ENCODE measurements at places on chromosomes 16 and 17.

GRCh38 chr17:21687136-21687953, 5.0 kb upstream of the KCNJ18 start:
- DNase-seq: no peak

- DNase-seq: no peak
These were observed 209.5 kb upstream of the MPHOSPH6 start for GRCh38 chr16:82379551-82379950.

- DNase-seq: no peak
These were observed 41.5 kb upstream of the MYOCD start for GRCh38 chr17:12624211-12624610.

- DNase-seq: no peak
These were observed 51.3 kb upstream of the ADORA2B start for GRCh38 chr17:15893658-15894024.

DNA sequence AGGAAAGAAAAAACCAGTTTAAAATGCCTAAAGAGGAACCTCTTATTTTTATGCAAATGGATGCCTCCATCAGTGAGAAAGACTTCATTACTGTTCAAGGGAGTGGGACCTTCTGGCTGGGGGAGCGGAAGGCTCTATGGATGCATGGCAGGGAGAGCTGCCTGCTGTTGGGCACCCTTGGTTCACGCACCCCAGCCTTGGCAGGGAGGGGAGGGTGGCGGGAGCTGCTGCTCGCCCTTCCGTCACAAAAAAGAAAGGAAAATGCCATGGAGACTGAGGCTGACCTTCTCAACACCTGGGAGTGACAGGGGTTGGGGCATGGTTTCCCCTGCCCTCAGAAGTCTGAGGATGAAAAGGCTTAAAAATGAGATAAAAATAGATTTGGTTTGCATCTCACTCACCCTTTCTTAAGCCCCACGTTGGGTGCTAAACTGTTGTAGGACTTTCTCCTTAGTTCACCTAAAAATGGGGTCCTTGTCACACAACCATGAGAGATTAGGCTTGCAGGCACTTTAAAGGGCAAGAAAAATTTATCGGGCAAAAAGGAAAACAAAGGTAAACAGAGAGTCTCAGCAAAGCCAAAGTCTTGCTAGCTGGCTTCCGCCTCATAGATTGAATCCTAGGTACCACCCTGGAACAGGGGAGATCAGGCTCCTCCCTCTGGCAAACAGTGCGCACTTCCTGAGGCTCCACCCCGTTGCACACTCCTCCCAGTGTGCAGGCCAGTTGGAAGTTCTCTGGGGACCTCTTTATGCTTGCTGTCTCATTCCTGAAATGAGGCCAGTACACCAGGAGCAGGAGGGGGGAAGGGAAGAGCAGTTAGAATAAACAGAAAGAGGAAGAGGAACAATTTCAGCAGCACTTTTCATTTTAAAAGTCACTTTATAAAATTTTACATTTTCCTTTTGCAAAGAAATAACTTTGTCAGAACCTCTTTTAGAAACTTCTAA, 31.6 kb downstream of the PHKB start:
- DNase-seq: no peak

- no peak for DNase-seq
These were observed 3.6 kb downstream of the MAP2K4 start for GRCh38 chr17:12024327-12024726.

- no peak for DNase-seq
These were observed 284.1 kb downstream of the SOX9 start for GRCh38 chr17:72404872-72405271.

DNA sequence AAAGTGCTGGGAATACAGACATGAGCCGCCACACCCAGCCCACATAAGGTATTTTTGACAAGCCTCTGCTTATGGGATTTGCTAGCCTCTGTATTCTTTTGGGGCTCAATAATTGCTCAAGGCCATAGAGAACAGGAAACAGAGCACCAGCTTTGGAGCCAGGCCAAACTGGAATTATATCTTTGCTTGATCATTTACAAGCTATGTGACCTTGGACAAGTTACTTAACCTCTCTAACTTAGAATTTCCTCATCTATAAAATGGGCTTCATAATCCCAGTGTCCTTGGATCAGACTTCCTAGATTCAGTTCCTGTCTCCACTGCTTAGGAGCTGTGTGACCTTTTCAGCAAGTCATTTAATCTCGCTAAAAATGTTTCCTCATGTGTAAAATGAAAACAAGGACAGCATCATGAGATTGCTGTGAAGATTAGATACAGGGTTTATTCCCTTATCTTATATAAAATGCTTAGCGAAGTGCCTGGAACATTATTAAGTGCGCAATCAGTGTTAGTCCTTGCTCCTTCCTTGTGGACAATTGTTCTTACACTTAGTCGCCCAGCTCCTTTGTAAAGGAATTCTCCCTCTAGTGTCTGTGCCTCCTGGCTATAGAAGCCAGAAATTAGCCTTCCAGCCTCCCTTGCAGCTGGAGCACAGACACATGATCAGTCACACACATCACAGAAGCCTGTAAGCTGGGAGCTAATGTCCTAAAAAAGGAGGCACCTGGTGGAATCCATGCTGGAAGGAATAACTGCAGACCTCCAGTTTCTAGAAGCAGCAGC, 16.6 kb downstream of the KRT9 start:
- no peak for DNase-seq

GRCh38 chr17:59844884-59845594, 47.7 kb downstream of the TUBD1 start:
- peak; percentile 15 for DNase-seq

GRCh38 chr17:45893725-45894021, 681 bp upstream of the MAPT start:
- DNase-seq: no peak

GRCh38 chr16:20073203-20074098, at the start of gene GPR139:
Gene GPR139, minus strand, starts transcription at chr16:20073890. Its CDS starts 274 bp downstream, at chr16:20073616.
- no peak for DNase-seq

DNA sequence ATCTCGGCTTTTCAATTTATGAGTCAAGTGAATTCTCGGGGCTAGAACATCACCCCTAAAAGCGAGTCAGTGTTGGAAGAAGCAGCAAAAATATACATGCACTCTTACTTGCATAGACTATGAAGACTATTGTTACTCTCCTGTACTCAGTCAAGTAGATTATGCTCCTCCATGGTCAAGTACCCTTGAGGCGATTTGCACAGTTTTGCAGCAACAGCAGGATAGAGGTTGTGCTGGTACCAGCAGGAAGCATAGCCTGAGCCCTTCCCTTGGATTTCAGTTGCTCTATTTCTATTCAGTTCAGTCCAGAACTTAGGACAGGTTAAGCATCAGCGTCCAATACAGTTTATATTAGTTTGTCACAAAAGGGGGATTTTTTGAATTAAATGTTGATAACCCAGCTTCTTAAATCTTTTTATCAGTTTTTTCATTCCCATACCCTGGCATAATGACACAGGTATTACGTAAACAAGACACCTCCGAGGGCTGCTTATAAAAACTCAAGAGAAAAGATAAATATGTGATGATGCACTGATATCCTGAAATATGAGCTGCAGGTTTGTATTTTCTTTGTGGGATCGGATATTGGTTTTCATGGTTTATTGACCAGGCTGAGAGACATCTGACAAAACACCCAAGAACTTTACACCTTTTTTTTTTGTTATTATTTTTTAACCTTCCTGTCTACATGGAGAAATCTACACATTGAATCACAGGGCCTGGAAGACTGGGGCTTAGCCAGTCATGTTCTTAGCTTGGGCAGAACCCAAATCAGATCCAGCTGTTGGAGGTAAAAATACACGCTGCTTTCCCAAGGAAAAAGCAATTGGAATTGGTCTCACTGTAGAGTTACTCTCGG, 144.1 kb downstream of the PITPNC1 start:
- DNase-seq: no peak

- DNase-seq: no peak
These were observed 24.2 kb downstream of the SLC12A3 start for GRCh38 chr16:56889206-56889605.

DNA sequence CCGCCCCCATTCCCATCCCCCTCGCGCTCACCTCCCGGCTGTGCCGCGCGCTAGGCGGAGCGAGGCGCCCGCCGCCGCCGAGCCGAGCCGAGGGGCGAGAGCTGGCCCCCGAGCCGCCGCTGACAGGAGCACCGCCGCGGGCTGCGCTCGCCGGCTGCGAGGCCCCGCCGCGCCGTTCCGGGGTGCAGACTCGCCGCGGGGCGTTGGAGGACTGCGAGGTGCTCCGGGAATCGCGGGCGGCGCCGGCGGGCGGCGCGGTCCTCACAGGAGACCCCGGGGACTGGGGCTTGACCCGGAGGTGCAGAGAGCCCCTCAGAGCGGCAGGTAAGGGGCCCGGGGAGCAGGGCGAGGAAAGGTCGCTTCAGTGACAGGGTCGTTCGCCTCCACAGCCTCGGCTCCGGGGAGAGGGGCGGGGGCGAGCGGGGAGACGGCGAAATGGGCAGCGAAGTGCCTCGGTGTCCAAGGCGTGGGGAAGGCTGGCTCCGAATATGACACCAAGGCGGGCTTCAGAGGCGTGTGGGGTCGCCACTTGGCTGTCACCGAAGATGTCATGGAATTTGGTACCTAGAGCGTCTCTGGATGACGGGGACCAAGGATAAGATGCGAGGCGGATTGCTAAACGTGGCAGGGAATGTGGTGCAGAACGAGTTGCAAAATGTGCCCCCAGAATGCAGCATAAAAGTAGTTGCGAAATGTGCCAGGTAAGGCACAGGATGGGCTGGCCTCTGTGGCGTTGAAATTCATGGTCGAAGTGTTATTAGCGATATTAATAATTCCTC, 580 bp downstream of the TANC2 start:
- peak; percentile 66 for DNase-seq

DNA sequence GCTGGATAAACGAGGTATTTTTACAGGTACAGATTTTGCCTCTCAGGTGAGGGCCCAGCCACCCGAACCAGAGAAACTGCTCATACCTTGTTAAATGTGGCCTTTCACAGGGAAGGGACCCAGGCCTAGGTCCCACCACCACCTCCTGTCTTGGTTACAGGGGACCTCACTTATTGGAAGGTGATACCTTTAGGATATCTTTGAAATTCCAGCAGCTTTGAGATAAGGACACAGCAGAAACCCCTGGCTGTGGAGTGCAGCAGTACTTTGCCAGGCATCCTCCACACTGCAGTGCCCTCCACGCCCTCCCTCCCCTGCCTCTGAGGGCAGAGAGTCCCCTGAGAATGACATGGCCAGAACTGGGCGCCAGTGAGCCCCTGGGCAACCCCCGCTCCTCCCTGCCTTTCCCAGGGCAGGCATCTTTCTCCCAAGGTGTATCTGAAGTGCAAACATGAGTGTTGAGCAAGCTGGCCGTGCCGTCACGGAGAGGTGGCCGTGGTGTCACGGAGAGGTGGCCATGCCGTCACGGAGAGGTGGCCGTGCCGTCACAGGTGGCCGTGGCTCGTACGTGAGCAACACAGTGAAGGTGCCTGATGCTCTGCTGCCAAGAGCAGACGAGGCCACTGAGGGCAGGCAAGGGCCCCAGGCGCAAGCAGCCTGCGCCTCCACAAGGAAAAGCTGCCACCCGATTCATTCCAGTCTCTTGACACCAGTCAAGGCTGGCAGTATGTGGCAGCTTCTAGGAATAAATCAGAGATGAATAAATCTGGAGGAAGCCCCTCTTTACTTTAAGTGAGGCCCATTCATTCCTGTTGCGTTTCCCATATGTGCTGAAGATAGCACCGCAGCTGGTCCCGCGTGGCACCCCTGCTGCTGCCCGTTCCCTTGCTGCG, 134.5 kb upstream of the CHMP6 start:
- no peak for DNase-seq

DNA sequence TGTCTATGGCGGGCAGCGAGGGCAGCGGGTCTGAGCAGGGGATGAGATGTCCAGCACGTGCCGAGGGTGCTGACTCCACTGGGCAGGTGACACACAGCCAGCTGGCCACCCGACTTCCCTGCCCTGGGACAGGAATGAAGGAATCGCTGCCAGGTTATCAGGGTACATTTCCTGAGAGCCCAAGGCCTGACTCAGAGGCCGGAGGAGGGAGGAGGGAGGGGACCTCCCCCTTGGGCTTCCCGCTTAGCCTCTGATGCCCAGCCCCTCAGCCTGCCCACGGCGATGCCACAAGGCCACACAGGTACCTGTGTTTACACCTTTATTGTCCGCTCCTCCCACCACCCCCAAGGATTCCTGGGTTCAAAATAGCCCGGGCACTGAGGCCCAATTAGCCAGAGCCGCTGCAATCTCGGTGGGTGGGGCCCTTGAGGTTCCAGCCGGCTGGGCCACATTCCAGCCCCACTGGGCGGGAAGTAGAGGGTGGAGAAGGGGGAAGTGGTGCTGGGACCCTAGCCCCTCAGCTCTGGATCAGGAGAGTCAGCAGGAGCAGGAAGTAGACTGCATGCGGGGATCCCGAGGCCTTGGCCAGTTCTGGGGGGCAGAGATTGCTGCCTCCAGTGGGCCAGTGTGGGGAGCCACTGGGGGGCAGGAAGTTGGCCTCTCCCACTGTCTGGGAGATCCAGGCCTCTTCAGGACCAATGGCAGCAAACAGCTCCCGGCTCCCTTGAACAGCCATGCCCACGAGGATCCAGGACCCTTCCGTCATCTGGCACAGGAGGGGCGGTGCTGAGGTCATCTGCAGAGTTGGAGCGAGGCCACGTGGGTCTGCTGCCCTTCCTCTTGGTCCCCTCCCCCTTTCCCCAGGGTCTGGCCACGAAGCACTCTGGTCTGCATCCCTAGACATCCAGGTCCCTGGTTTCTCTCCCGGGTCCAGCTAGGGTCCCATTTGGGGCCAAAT, 3.4 kb upstream of the PRSS8 start:
- no peak for DNase-seq

DNA sequence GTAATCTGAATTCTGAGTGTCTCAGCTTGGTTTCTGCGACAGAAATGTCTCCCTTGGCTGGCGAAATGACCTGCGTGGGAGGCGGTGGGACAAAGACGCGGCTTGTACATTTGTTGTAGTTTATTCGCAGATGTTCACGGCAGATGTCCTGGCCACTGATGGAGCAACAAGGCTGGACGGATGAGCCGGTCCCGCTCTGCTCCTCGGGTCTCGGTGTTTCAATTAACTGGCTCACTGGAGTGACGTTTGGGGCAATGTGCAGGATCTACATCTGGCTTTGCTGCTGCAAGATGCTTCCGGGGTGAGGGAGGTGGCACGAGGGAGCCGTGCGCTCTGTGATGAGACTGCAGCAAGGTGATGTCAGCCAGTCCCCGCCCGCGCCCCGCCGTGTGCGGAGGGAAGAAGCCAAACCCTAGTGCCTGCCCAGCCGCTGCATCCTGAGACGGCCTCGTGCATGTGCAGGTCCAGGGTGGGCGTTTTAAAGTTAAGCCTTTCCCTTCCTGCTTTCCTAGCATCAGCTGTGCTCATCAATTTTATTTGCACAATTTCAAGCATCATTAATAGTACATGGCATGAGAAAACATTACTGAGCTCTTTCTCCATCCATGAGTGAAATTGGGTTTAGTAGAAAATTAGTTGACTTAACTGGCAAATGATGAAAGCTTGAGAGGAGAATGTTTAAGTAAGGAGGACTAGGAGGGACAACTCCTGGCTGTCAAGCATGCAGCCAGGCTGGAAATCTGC, 44.4 kb downstream of the MGAT5B start:
- no peak for DNase-seq

Data from activated CD4-positive, alpha-beta T cell treated with anti-CD3 and anti-CD28 coated beads, Interleukin-2, amount 50 U/mL, for 4 hours (primary cell).